ENCODE measurements at places on chromosomes 13 and 19.

DNA sequence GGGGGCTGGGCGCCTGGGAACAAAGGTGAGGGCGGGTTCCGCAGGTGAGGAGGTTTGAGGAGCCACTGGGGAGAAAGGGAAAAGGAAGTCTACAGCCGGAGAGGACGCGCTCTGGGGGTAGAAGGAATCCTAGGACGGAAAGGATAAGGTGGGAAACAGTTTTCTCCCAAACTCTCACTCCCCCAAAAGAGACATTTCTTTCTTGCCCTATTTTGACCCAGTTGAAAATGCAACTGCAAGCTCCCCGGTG lies 651 bp upstream of the POLR1D start:
- DNase-seq, result no peak

DNA sequence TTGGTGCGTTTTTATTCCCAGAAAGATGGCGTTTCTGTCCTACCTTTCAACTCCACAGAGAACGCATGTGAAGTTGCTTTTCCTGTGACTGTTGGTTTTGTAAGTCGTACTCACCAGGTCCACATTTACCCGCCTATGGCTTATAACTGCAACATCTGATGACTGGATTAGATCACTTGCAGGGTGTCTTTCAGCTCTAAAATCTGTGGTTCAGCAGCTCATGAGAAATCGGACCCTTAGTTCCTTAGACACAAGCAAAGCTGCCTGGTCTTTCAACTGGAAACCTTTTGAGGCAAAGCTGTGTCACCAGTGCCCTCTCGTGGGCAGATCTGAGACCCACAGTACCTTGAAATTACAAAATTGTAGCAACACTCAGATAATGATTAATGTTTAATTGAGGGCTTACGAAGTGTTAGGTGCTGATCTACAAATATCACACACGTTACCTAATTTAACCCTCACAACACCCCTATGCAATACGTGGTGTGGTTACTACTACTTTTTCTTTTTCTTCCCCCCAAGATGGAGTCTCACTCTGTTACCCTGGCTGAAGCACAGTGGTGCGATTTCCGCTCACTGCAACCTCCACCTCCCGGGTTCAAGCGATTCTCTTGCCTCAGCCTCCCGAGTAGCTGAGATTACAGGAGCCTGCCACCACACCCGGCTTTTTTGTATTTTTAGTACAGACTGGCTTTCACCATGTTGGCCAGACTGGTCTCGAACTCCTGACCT lies 65.4 kb downstream of the RUBCNL start:
- DNase-seq, result peak; percentile 14

DNA sequence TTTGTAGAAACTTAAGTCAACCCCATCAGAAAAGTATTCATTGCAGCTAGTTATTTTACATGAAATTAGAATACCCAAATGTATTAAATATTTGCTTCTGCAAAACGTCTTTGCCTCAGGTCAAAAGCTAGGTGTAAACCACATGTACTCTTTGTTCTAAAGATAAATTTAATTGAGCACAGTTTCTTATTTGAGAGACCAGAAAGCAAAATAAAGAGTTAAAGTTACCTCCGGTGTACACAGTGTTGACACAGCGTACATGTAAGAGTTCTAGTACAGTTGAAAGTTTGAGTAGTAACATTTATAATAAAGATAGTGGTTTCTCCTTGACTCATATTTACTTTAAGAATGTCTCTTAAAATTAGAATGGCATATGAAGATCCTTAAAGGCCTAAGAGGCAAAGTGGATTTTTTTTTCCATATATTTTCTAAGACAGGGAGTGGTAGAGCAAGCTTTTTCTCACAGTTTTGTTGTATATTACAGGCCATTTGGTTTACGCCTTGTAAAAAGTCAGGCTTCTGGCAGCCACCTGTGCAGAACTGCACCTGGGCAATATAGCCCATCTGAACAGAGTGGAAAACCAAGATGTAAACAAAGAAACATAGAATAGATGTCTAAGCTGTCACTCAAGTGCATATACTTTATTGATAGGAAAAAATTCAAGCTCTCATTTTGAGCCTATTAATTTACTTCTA lies 2.9 kb downstream of the LRCH1 start:
- DNase-seq, result no peak

DNA sequence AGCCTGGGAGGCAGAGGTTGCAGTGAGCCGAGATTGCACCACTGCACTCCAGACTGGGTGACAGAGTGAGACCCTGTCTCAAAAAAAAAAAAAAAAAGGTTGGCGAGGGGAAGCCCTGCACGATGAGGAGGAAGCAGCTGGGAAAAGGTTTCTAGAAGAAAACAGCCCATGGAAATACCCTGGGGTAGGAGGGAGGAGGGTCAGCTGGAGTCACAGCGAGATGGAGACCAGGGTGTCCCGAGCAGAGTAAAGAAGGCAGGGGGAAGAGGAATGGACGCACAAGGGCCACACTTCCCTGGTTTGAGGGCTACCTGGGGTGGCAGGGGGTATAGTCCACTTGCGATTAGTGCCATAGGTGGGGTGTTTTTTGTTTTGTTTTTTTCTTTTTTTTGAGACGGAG lies 6.4 kb downstream of the KANK3 start:
- no peak for DNase-seq

GRCh38 chr13:81487151-81487550 lies 1146.2 kb upstream of the SPRY2 start:
- DNase-seq, result no peak

- no peak for DNase-seq
Observed at GRCh38 chr19:36031308-36031707, 1.4 kb downstream of the CLIP3 start.

DNA sequence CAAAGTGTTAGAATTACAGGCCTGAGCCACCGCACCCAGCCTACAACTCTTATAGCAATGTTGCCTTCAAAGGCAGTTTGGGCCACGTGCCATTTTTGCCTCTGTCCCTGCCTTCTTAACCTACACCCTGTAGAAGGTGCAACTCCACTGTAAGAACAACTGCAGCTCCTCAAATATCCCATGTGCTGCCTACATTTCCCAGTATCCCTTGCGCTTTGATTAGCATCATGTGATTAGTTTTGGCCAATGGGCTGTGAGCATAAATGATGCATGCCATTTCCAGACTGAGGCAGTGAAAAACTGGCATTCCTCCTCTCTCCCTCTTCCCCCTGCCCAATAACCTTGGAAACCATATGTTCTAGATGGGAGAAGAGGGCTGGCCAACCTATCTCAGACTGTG lies 75.2 kb upstream of the MRI1 start:
- DNase-seq, result no peak

DNA sequence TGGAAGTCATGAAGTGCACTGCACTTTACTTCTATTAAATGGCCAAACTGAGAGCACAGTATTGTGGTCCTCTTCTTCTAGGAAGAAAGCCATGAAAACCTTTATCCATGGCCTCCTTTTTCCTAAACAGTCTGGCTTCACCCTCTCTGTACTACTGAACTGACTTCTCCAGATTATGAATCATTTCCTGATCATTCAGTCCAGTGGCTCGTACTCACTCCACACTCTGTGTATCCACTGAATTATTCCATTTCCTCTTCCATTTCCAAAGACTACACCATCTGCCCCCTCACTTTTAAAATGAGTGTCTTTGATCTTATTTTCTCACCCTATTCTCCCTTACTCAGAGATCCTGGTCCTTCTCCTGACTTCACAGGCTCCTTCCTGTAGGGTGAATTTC lies 29.7 kb upstream of the FREM2 start:
- no peak for DNase-seq

Data from dermis microvascular lymphatic vessel endothelial cell (primary cell).